RWPE1 (cell line): ENCODE measurements at places on chromosomes 1 and 21.

GRCh38 chr21:31667639-31668038 is 8.1 kb downstream of the SOD1 start:
- peak; percentile 30 for DNase-seq

GRCh38 chr1:119778886-119779560 is 10.3 kb upstream of the HMGCS2 start:
- no peak for DNase-seq

GRCh38 chr21:42438316-42439205 is 34.9 kb downstream of the UBASH3A start:
- DNase-seq: no peak

DNA sequence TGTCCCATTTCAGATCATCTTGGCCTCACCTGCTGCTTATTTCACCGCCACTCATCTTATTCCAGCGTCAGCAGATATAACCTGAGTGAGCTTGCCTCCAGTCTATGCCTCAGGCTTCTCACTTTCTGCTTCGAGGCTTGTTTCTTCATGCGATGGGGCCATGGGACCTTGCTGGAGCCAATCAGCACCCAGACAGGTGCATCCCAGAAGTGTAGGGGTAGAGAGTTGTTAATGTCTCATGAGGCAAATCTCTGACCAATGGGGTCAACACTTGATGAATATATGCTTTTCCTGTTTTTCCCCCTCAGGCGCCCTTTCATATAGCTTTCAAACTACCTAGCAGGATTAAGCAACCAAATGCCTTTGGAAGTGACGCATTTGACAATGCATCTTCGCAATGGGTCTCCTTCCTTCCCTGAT is 935 bp upstream of the YIPF1 start:
- no peak for DNase-seq

- no peak for DNase-seq
Observed at GRCh38 chr1:207908107-207908734, 2.7 kb downstream of the CD34 start.

DNA sequence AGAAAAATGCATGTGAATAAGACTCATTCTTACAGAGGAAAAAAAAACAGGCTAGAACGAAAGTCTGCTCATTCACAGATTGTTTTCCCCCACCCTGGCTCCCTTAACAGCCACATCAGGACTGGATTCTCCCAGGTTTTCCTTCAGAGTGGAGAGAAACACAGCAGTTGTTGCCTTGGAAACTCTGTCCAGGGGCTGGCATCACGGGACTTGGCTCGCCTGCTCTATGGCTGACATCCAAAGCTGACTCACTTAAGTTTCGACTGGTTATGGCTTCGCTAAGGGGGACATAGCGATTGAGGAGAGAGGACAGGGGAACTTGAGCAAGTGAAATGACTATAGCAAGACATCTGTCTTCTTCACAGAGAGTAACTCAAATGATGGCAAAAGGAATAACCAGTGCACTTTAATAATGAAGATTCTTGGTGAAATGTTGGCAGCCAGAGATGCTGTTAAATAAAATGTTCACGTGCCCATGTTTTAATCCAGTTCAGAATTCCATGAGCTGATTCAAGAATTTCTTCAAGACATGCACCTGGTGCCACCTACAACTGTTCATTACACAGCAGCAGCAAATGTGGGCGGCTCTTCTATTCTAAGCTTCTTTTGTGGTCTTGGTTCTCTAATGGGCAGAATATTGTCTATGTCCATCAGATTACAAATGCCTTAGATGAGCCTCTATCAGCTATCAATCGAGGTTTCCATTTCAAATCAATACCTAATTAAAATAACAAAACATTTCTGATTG is 21.8 kb downstream of the MIS18A start:
- peak; percentile 67 for DNase-seq

DNA sequence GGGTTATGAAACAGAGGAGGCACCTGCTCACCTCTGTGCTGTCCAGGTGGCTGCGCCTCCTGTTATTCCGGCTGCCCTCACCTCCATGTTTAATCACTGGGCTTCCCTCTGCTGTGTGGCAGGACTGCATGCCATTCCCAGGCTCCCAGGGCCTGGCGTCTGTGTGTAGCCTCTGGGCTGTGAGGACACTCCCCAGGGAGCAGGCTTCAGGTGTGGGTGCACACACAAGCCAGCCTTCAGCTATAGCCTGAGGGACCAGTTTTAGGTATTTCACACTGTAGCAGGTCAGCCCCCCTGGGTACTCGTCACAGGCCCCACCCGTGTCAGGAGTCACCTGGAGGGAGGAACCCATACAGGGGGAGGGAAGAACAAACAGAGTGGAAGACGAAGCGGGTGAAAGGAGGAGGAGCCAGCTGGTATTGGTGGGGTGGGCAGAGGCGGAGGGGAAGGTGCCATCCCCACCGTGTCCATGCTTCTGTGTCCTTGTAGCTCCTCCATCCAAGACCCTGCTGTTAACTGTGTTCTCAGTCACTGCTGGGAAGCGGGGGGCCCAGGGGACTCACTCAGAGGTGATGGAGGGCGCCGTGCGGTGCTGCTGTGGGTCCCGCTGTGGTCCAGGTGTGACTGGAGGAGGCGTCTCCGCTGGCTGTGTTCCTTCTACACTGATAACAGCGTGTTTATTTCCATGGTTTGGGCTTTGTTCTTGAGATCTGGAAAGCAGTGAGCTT is 158.6 kb downstream of the PGBD5 start:
- no peak for DNase-seq

GRCh38 chr1:155174324-155175280 is 953 bp downstream of the TRIM46 start:
- no peak for DNase-seq

DNA sequence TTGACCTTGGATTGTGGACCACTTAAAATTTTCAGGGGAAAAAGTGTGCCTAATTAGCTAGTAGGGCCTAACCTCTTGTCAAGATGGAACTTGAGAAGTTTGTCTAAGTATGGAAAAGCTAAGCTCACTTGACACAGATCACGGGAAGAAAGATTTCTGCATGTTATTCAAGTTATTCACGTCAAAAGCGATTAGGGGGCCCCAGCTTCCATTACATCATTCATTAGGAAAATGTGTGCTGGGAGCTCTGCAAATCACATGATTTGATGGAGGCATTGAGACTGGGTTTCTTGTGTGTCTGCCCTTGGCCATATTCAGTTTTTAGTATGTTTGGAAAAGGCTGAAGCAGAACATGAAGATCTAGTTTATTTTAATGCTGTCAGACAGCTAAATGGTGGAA is 15.5 kb upstream of the POGZ start:
- no peak for DNase-seq

DNA sequence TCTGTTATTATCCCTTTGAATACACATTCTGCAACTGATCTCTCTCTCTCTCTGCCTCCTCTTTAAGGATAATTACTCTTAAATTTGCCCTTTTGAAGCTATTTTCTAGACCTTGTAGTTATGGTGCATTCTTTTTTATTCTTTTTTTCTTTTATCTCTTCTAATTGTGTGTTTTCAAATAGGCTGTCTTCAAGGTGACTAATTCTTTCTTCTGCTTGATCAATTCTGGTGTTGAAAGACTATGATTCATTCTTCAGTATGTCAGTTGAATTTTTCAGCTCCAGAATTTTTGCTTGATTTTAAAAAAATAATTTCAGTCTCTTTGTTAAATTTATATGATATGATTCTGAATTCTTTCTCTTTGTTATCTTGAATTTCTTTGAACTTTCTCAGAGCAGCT is 95.6 kb upstream of the GPR52 start:
- DNase-seq: no peak

DNA sequence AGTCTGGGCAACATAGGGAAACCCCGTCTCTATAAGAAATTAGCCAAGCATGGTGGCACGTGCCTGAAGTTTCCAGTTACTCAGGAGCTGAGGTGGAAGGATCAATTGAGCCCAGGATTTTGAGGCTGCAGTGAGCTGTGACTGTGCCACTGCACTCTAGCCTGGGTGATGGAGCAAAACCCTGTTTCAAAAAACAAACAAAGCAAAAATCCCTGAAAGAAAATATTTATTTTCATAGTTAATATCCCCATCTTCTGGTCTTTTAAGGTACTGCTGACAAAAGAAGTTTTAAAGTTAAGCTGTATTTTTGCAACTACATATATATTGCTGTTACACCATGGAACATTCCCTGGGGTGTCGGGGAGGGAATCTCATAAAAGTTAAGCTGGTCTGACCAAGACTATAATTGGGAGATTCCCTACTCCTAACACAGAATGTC is 26.0 kb downstream of the VAMP4 start:
- no peak for DNase-seq

DNA sequence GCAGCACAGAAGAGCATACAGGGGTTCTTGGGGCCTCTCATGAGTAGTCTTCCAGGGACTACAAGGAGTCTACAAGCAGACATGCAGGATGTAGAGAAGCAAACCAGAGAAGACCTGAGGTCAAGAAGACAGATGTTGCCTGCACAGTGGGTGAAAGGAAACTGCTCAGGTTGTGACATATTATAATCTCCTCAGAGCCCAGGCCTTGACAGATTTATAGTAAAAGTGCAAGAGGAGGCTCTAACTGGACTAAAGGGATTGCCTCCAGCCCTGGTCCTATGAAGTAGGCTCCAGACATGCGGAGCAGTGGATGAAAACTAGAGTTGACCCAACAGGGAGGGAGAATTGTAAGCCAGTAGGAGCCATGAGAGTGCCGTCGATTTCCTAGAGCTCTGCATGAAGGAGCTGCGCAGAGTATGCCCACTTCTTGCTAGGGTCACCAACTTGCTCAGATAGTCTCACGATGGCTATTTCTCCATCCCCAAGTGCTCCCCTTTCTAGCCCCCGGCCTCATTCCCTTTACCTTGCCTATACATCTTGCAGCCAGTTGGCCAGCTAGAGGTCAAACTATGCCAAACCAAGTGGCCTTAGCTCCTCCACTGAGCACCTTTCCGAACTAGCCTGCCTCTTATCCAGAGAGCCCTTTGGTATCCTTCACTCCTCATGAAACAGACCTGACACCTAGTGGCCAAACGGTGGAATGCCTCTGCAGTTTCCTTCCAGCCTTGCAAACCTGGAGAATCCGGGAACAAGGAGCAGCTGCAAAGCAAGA is 36.2 kb upstream of the IPO9 start:
- peak; percentile 88 for DNase-seq

- no peak for DNase-seq
Observed at GRCh38 chr1:172885971-172886370, 164.8 kb downstream of the TNFSF18 start.

GRCh38 chr1:89005286-89006151 is 13.1 kb upstream of the KYAT3 start:
- no peak for DNase-seq

GRCh38 chr21:40671716-40672115 is 175.2 kb downstream of the DSCAM start:
- DNase-seq: no peak

- no peak for DNase-seq
Observed at GRCh38 chr1:77271852-77272580, 9.8 kb upstream of the AK5 start.

DNA sequence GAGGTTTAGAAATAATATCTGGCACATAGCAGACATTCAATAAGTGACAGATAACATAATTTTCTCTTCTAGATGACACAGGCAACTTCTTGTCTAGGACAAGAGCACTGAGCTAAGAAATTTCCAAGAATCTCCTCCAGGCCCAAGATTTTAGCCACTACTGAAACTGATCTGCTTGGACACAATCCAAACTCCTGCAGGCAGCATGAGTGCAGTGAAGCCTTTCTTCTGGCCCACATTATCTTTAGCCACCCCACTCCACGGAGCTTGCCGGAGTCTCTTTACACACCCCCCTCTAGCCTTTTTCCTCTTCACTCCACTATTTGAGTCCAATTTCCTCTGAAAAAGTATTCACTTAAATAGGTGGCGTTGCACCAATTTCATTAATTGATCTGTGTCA is 142.9 kb upstream of the DUSP10 start:
- no peak for DNase-seq

DNA sequence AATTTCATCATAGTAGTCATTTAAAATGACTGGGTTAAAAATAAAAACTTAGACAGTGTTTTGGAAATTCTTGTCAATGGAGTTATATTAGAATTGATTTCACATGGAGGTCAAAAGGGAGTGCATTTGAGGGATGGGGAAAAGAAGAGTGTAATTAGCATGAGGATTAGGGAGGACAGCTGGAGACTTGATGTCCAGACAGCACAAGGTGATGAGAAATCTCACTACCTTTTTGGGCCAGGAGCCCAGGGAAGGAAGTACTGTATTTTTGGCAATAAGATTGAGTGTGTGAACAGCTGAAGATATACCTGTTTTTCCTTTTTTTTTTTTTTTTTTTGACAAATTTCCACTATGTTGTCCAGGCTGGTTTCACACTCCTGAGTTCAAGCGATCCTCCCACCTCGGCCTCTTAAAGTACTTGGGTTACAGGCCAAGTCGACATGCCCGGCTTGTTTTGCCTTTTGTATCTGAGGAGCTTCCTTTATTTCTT is 163.6 kb downstream of the PAPPA2 start:
- no peak for DNase-seq

DNA sequence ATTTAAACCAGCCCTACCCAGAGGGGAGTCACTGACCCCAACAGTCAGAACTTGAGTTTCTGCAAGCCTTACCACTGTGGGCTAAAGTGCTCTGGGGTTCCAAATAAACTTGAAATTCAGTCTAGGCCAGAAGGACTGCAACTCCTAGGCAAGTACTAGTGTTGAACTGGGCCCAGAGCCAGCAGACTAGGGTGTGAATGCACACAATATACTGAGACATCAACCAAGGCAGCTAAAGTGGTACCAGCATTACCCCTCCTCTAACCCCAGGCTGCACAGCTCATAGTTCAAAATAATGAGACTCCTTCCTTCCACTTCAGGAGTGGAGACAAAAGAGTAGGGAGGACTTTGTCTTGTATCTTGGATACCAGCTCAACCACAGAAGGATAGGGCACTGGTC is 18.9 kb upstream of the IL20 start:
- no peak for DNase-seq

DNA sequence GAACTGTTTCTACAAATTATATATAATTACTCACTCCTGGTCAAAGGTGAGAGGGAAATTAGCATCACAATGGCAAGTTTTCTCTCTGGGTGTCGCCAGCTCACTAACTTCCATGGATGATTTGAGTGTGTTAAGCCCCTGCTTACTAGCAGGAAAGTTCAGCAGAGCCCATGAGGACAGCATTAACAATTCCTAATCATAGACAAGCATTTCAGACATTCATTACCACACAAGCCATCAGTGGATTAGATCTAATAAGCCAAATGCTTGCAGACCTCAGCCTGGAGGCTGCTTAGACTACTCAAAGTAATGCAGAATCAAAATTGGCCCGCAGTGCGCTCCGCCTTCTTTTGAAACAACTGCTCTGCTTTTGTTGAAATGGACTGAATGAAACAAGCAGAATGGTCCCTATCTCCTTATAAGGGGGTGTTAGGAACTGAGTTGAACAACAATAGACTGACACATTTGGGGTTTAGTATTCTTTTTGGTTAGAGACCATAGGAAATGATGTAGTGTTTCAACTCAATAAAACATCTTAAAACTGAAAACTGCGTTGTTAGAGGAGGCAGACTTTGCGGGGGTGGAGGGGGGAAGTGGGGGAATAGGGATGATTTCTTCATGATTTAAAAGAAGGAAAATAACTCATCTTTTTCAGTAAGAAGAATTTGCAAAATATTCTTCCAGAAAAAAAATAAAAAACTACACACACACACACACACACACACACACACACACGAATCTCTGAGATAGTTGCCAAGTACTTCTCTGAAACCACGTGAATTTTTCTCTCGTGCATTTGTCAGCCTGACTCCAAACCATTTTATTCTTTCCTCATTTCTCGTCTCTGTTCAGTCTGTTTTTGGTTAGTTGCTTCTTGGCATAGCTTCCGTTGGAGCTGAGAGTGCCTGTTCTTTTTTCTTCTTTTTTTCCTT is 54.6 kb downstream of the GORAB start:
- no peak for DNase-seq
